ENCODE measurements at places on chromosomes 5 and 9.

DNA sequence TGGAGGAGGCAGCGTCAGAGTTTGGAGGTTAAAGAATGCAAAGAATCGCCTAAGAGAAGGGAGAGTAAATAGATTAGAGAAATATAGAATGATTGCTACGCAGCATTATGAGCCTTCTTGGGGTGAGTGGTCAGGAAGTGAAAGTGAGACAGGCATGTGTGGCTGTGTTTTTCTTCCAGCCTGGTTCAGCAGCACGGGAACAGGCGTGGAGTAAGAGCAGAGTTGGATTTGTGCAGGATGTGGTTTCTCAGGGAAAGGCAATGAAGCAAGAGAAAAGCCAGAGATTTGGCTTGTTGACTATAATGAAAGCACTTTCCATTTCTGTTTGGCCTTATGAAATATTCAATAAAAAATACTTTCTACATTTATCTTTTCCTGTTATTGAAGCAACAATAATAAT, 34.3 kb upstream of the FRMD3 start:
- DNase-seq: no peak

DNA sequence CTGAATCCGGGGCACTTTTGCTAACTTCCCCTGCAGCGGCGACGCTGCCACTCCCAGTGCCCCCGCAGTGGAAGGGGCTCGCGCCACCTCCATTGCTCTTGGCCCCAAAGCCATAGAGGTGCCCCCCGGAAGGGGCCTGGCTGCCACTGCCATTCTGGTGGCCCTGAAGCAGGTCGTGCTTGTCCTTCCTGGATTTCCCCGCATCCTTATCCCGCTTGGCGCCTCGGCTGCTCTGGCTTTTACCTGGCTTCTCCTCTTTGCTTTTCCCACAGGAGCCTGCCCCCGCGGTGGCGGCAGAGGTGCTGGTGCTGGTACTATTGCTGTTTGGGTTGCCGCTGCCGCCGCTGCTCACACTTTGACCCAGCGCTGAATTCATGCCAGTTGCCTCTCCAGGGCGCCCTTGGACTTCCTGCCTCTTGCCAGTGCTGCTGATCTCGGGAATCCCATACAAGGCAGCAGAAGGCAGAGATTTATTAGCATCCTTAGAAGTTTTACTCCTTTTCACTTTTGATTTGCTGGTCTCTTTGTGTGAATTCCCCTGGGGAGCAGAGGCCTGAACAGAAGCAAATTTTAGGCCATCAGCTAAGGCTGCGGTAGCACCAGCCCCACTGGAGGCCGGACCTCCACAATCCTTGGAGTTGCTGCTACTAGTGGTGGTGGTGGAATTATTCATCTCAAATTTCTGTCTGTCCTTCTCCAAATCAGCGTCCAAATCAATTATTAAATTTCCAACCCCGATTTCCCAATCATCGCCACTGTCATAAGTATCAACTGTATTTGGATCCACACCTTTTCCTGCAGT, 2.1 kb downstream of the ZNF608 start:
- DNase-seq: peak; percentile 62

DNA sequence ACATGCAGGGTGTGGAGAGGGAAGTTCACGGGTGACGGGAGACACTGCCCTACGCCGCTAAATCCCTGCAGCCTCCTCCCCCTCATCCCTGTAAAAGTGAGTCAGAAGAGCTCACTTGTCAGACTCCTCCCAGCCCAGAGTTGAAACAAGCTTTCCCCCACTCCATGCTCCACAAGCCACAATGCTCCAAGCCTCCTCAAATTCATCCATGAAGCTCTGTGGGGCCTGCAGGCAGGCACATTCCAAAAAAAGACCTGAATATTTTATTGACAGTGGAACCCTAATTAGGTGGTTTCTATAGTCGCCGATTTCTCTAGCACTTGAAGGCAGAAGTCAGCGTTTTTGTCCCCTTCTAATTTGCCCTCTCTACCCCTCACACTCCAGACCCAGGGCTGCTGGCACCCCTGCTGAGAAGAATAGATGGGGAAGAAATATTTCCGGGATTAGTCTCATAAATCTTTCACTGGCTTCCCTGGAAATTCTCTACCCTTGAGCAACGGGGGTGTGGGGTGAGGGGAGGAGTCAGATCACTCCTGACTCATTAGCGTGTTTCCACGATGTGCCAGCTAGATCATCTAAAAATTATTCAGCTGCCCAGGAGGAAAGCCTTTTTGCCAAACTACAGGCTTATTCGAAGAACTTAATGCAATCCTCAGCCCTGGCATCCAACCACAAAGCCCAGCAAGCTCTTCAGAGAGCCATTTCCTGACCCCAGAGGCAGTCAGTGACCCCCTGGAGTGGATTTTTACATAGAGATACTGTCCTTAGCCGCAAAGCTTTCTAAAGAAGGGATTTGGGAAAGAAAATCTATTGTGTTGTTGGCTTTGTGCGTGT, 97.1 kb downstream of the ENC1 start:
- DNase-seq: peak; percentile 12

DNA sequence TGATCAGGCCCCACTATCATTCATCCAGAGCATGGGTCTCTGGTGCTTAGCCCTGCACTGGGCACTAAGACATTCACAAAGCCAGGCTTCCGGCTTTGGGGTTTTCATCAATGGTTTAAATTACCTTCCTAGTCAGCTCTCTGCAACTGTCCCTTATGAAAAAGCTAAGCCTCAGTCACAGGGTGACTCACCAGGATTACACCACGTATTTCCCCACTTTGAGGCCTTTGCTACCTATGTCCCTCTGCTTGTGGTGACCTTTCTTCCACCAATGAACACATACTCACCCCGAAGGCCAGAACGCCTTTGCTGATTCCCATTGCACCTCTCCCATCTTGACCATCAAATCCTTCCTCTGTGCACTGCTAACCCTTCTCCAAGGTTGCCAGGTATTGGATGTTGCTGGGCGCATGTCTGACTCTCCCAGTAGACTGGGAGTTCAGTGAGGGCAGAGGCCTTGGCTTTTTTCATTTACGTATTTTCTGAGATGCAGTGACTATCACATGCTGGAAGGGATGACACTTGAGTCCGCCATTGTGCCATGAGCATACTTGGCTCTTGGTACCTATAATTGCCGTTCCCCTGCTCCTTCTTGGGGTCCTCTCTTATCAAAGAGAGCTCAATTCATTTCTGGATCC, 58.7 kb upstream of the TNFSF8 start:
- DNase-seq: no peak

All from NCI-H82 (cell line).